LNCaP clone FGC (cell line): ENCODE measurements at places on chromosomes 6 and 20.
A peak's percentile ranks its signal among the peaks of the same experiment; 100 is the strongest.

- DNase-seq = no peak
Observed at GRCh38 chr6:149366267-149366921, 33.7 kb upstream of the SUMO4 start.

- DNase-seq = no peak
Observed at GRCh38 chr20:37375227-37375626, 29.3 kb downstream of the SRC start.

- DNase-seq = no peak
Observed at GRCh38 chr6:168624540-168624939, 183.6 kb downstream of the SMOC2 start.

DNA sequence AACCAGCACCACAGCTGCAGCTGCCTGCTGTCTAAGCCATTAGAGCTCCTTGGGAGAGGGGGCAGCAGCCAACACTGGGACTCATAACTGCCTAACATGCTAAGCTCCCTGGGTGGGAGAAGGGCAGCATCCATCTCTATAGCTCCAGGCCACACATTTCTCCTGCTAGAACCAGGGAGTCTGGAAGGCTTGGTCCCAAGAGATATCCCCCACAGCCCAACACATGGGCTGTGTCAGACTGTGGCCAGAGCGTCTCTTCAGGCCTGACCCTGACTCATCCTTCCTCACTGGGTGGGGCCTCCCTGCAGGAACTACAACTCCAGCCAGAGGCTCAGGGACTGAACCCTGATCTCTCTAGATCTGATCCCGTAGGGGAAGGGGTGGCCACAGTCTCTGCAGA, 411.1 kb downstream of the HDGFL1 start:
- DNase-seq = no peak

- DNase-seq = no peak
Observed at GRCh38 chr20:41232973-41233926, 84.3 kb downstream of the ZHX3 start.

DNA sequence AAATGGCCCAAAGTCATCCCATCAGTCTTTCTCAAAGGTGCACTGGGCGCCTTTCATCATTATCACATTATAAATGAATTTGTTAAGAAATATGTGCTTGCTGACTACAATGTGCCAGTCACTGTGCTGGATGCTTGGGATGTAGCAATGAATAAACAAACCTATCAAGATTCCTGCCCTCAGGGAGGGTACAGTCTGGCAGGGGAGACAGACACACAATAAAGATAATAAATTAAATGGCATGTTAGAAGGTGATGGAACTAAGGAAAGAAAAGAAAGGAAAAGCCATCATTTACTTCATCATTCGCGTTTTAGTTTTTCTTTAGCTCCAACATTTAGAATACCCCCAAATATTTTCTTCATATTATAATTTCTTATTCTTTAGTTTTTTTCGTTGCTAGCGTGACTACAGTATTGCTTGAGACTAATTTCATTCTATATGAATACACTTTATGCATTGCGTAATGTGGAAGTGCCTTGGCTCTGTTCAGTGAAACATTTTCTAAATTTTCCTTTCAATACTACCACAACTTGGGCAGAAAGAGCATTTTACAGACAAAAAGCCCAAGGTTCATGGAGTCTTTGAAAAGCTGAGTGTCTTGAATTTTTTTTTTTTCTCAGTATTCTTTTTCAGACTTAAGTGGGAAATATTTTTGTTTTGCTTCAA, 48.7 kb upstream of the CITED2 start:
- DNase-seq = no peak

DNA sequence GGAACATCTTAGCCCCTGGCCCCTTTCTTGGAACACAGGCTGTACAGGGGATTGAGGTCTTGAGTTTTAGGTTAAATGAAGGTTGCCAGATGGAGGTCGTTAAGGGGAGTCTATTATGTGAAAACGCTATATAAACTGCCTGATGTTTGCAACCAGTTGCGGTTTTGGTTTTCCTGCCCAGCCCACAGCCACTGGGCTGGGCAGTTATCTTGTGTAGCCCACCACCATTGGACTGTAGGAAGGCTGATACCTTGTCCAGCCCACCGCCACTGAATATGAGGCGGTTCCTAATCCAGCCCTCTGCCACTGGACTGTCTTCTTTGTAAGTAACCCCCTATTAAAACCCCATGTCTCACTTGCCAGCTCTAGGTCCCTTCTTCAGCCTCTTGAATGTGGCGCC, 42.3 kb upstream of the COL21A1 start:
- no peak for DNase-seq

DNA sequence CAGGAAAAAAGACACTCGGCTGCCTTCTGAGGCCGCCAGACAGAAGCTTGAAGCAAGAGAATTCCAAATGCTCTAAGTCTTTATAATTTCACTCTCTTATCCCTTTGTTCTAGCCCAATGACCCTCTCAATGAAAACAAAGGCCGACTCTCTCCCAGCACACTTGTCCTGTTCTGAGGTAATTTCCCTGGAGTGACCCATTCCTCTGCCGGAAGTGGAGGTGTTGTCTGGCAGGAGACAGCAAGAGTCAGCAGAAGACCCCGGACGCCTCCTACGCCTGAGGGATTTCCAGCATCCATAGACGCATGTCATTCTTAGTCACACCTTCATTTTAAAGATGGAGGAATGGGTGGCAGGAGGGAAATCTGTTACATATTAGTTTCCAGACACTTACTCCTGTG, 110.3 kb downstream of the SOD2 start:
- no peak for DNase-seq

DNA sequence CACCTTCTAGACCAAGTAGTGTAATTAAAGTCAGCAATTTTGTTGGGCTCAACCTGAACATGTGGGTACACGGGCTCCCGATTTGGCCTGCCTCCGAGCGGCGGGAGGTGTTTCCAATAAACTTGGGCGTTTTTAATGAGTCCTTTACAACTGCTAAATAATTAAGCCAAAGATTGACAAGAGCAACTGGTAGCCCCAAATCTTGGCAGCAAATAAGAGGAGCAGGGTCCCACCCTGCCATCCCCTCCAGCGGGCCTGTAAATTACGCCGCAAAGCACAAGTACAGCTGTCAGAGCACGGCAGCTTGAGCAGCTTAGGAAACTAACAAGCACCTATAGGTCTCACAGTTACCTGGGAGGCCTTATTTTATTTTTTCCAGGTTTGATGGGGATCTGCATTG, 217.1 kb downstream of the BMP7 start:
- DNase-seq = no peak

GRCh38 chr6:19906171-19906570, 69.0 kb downstream of the ID4 start:
- DNase-seq = no peak

DNA sequence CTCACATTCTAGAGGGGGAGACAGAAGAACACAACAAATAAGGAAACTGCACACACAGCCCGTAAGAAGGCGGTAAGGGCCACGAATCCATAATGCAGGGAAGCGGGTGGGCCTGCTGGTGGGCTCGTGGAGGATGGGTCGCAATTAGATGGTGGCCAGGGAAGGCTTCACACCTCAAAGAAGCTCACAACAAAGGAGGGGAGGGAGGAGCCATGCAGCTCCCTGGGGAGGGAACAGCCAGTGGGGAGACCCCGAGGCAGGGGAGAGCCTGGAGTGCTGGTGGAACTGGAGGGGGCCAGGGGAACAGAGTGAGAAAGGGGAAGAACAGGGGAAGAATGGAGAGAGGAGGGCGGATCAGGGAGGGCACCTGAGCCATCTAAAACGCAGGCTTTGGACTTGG, 13.4 kb downstream of the SRC start:
- DNase-seq = no peak

DNA sequence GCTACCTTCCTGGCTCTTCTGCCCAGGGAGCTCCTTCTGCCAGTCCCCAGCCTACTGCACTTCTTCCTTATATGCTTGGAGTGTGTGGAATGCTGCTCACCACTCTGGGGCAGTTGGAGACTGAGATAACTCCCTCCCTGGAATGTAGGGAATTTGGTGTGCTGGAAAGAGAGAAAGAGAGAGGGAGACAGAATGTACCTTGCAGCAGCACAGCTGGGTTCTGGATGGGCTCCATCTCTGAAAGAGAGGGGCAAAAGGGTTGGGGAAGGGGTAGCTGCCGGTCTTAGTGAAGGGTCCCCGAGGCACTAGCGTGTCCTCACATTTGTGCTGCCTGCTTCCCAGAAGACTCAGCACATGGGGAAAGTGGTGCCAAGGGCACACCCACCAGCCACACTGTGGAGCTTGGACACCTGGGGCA, 40.2 kb upstream of the DDR1 start:
- no peak for DNase-seq

DNA sequence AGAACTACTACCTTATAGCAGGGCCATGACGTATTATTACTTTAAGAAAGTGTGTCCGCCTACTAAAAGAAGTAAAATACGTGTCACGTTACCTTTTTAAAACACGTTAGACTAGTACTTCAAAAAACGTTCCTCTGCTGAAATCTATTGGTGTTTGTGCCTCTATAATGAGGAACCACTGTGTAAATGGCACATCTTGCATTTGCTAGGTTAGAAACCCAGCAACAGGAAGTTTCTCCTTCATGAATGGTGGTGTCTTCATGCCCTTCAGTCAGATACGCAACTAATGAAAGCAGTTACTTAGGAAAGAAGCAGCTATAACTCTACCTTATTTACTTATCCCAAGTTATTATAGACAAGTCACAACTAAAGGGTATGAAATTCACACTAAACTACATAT, 343.5 kb downstream of the RNGTT start:
- no peak for DNase-seq

GRCh38 chr20:37728635-37728983, 34.8 kb downstream of the CTNNBL1 start:
- no peak for DNase-seq

DNA sequence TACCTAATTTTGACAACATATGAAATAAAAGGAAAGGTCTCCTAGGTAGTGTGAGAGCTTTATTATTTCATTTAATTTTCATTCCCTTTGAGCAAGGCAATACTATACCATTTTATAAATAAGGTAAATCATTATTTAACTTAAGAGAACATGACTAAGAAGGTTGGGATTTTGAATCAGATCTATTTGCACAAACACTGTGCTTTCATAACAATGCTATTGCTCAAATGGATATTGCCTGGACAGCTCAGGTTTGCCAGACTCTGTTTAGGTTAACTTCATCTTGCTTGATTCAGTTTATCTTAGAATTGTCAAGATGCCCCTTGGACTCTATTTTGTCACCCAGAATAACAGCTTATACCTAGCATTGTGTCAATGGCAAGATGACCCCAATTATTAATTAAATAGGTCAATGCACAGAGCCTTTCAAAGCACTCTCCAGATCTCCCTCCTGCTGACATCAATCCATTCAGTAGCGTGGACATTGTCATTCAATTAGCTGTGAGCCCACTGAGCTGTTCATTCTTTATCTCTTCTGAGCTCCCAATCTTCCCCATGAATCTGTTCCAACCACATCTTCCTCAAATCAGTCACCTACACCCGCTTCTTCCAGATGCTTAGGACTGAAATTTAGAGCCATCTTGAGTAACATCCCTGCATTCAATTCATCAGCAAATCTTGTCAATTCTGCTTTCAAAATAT, 42.1 kb upstream of the TMEM30A start:
- DNase-seq = no peak

GRCh38 chr6:101608703-101609102, 215.2 kb downstream of the GRIK2 start:
- DNase-seq = peak; percentile 46

DNA sequence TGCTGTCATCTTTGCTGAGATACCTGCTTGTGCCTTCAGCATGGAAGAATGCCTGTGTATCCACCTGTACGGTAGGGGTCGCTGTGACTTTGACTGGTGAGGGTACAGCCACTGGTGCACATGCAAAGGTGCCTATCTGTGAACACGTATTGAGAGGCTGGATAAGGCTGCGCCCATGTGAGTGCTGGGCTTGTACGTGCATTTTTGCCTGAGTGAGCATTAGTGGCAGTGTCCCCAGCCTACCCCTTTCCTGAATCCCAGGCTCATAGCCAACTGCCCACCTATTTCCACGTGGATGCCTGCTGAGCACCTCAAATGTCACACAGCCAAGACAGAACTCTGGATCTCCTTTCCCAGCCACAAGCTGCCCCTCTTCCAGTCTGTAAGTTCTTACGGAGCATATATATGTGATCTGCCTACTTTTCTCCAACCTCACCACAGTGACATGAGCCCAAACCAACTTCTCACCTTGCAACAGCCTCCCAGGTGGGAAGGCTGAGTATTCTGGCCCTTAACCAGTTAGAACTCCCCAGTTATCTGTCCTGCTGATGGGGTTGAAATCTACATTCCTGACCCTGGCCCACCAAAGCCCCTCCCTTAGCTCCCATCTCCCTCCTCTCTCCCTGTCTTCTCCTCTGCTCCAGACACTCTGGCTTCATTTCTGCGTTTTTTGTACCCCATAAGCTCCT, 1.1 kb upstream of the SLC2A10 start:
- DNase-seq = no peak

GRCh38 chr6:73854998-73855718, 159.2 kb downstream of the CD109 start:
- DNase-seq = peak; percentile 31

DNA sequence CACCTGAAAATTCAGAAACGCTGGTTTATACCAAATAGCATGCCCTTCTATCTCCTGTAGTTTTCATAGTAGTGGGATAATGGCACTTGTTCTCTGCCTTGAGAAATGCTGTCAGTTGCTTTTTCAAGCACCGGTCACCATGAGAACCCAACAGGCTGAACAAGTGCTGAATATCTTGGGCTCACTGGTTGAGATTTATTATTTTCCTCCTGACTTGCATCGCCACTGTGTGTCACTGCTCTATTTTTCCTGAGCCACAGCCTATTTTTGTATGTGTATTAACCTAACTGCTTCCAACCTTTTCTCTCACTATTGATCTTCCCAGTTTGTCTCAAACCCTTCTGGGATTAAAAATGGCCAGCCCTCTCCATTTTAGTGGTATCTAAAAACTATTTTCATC, 71.9 kb downstream of the OPN5 start:
- no peak for DNase-seq

- DNase-seq = no peak
Observed at GRCh38 chr6:105795366-105795765, 290.8 kb upstream of the PRDM1 start.

- DNase-seq = no peak
Observed at GRCh38 chr6:156510242-156510641, 266.9 kb upstream of the ARID1B start.

DNA sequence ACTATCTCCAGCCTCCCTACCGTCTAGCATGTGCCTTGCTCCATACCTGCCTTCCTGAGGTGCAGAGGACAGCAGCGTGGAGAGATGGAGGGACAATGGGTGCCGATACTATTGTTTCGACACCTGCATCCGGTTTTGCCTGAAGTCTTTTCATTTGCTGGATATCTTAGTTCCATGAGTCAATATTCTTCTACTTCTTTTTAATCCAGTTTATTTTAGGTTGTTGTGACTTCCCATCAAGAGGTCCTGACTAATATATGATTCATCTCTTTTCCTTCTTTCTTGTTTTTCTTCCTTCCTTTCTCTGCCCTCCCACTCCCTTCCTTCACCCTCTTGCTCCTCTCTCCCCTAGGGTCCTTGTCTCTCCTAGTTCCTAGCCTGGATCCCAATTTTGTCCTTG, 91.4 kb downstream of the CDH26 start:
- DNase-seq = no peak

- DNase-seq = peak; percentile 17
Observed at GRCh38 chr20:47713878-47714450, 71.3 kb downstream of the SULF2 start.
